Right renal pelvis (tissue), 4 donors: ENCODE measurements at places on chromosomes 3 and 15.

GRCh38 chr3:63303238-63303637 lies 25.1 kb downstream of the SYNPR start:
- no peak for DNase-seq

GRCh38 chr15:31483986-31484951 lies 157.6 kb downstream of the KLF13 start:
- no peak for DNase-seq

DNA sequence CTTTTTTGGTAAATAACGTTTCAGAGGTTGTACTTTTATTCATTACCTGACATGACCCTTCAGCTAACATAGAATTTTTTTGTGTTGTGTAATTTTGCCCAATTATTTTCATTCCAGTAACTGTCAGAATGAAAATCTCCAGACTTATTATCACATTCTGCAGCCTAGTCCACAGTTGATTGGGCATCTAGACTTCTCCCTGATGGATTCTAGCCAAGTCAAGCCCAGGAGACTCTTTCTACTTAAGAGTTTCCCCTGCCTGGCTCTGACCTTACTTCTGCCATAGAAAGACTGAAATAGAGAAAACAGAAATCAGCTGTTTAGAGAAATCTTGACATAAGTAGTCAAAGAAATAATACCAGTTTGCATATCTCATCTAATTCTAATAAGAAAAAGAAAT lies 82.9 kb upstream of the CDAN1 start:
- DNase-seq: no peak

- DNase-seq: no peak
Observed at GRCh38 chr15:78685159-78685921, 44.3 kb upstream of the CHRNB4 start.

GRCh38 chr3:186318135-186318534 lies 43.9 kb downstream of the DGKG start:
- no peak for DNase-seq

DNA sequence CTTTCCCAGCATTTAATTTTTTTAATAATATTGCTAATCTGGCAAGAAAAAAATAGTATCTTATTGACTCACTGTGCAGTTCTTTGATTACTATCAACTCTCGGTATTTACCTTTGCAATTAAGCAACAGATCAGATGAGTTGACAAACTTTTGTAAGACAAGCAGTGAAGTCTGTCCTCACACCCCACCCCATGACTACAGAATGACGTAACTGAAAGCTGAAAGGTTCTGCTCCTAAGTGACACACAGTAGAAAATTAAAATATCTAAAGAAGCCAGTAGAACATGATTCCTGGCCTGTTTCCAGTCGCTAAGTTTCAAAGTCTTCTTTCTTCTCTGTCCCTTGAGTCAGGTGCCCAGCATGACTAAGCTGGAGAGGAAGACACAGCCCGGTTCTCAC lies 135.5 kb downstream of the STT3B start:
- DNase-seq: no peak

GRCh38 chr3:14407203-14407602 lies 4.8 kb downstream of the SLC6A6 start:
- no peak for DNase-seq

- no peak for DNase-seq
Observed at GRCh38 chr3:58117561-58118181, 93.1 kb downstream of the DNASE1L3 start.

- DNase-seq: no peak
Observed at GRCh38 chr3:32844914-32845313, 27.1 kb downstream of the TRIM71 start.

- DNase-seq: no peak
Observed at GRCh38 chr3:155026999-155027591, 53.0 kb upstream of the MME start.

GRCh38 chr3:164539215-164539614 lies 539.1 kb downstream of the SI start:
- DNase-seq: no peak
